Fibroblast of upper back skin (primary cell): ENCODE measurements at places on chromosomes 5 and 9.
A peak's percentile ranks its signal among the peaks of the same experiment; 100 is the strongest.

GRCh38 chr5:134821841-134822240, 23.9 kb upstream of the C5orf24 start:
- DNase-seq: no peak

DNA sequence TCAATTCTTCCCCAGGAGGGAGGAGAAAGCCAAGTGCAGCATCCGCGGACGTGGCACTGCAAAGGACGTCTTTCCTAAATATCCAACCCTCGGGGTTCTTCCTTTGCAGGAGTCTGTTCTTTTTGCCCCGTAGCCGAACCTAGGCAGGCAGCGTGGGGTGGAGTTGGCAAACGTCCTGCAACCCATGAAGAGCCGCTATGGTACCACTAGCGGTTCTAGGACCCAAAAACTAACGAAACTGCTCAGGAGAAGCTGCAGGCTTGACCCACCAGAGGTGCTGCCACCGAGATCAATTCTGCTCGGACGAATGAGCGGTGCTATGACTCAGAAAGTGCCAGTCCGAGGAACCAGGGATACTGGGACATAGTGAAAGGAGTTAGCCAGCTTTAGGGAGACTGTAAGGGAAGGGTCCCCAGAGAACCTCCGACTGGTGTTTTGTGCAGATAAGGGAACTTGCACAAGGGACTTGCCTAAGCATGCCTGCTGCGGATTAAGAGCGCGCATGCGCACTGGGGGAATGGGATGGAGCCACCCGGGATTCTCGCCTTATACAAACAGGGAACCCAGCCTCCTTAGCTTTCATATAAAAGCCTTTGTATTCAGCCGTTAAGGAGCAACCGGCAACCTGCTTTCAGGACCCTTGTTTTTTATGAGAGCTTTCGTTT, 32.7 kb downstream of the ANXA2R start:
- peak; percentile 92 for DNase-seq

DNA sequence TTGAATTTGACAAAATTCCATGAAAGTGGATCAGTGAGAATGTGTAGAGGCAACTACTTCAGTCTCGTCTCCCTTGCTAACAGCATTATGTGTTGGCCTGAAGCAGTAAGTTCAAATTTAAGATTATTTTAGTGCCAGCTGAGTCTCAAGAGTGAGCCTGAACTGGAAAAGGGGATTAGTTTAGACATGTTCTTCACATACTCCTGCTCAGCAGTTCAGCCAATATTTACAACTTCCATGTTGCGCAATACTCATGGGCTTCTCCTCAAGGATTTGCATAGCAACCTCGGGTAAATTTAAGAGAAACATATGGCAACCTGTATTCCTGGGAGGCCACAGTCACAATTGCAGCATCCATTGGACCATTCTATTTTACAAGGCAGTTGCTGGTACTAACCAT, 553.8 kb downstream of the PTPRD start:
- DNase-seq: peak; percentile 79

DNA sequence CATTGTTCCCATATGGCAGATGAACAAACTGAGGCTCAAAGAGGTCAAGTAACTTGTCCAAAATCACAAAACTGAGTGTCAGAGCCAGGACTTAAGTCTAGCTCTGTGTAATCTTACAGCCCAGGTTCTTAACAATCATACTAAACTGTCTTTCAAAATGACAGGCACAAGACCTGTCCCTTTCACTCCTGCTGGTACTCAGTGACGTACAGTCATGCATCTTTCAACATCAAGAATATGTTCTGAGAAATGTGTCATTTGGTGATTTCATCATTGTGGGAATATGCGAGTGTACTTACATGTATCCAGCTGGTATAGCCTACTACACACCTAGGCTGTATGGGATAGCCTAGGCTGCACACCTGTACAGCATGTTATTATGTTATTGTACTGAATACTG, 646.8 kb upstream of the WWC1 start:
- peak; percentile 47 for DNase-seq

- DNase-seq: peak; percentile 46
These were observed 135.5 kb downstream of the CCDC192 start for GRCh38 chr5:127838661-127839060.

GRCh38 chr5:80399526-80400239, 8.2 kb upstream of the ZFYVE16 start:
- DNase-seq: peak; percentile 54

DNA sequence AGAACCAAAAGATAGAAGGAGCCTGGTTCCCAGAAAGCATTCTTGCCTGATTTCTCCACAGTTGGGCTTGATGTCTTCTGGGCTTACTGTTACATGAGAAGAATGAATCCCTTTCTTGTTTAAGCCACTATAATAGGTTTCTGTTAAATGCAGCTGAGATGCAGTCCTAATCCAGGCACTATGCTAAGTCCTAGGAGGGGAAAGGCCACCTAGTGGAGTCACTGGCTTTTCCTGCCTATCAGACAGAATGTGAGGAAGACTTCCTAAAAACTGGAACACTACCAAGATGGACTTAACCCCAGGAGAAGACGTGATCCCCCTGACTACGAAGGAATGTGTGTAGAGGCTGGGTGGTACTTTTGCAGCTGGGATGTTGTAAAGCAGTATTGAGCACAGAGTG, 34.3 kb upstream of the FSD1L start:
- DNase-seq: peak; percentile 53

DNA sequence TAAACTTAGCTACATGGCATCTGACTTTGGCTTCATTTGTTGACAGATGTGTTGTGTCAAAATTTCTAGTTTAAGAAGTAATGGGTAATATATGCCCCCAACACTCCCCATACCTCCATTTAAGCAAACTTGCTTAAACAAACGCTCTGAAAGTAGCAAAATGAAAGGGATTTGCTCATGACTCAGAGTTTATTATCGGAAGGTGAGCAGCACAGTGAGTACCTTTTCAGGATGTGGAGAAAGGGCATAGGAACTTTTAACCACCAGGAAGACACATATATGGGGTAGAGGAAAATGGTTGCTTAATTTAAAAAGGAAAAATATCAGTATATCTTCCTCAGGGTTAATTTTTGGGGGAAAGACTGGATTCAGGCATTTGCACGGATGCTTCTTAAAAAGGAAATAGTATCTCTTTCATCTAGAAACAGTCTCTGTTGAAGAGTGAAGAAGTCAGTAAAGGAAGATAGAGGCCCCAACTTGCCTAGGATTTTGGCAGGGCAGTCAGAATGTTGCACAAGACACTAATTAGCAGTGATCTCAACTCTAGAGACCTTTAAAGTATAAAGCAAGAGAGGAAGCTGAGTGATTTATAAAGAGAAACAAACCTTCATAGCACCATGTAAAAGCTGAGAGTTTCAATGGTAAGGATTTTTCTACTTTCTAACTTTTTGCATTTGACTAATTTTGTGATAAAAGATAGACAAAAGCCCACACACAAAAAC, 155.1 kb downstream of the TRIO start:
- peak; percentile 41 for DNase-seq

GRCh38 chr5:1827886-1828397, 26.7 kb downstream of the NDUFS6 start:
- no peak for DNase-seq

DNA sequence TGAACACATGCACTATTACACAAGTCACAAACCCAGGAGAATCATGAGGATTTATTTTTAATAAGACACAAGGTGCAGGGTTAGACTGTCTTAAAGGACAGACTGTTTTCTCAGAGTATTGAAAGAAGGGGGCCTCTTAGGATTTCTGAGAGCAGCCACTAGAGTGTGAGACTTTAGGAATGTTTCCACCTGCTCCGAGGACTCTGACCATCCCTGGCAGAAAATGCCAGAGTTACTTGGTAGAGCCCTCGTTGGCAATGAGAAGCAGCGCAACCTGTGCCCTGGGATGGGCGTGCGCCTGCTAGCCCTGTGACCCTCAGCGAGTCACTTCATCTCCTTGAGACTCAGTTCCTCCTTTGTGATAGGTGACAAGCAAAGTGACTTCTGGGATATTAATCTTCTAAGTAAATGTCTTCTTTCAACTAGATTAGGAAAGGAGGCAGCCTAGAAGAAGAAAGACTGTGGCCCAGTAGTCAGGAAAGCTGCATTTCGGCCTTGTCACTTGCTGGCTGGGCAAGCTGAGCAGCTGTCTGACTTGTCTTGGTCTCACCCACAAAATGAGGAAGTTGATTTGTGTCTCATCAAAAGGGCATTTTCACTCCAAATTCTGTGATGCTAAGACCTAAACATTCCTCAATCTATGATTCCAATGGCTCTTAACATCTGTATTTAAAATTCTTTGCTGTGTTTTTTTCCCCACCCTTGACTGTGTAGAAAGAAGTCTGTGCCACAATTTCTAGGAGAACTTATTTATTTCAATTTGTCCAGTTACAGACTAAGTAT, 60.5 kb downstream of the PTCD2 start:
- no peak for DNase-seq

DNA sequence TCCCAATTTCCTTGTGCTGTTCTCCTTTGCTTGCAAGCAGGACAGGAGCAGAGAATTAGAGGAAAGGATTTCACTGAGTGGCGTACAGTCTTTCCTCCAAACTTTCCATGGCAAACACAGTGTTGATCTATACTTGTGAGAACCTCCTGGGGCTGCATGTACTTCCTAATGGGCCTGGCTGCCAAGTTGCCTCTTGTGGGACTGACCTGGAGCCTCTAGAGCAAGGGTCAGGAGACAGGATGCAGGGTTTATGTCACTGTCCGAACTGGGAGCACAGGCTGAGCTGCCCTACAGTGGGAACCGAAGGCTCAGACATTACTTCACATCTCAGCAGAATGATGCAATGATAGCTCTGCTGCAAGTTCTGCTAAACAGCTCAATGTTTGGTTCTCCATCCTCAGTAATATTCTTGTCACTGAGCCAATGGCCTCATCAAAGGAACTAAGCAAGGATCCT, 102.3 kb downstream of the ENC1 start:
- DNase-seq: peak; percentile 82

- DNase-seq: no peak
These were observed 180.4 kb downstream of the DAB2IP start for GRCh38 chr9:121831869-121832268.

- DNase-seq: no peak
These were observed 301.7 kb upstream of the DAB2 start for GRCh38 chr5:39726467-39726866.

- DNase-seq: peak; percentile 31
These were observed 35.7 kb downstream of the PWWP2A start for GRCh38 chr5:160083501-160083900.

DNA sequence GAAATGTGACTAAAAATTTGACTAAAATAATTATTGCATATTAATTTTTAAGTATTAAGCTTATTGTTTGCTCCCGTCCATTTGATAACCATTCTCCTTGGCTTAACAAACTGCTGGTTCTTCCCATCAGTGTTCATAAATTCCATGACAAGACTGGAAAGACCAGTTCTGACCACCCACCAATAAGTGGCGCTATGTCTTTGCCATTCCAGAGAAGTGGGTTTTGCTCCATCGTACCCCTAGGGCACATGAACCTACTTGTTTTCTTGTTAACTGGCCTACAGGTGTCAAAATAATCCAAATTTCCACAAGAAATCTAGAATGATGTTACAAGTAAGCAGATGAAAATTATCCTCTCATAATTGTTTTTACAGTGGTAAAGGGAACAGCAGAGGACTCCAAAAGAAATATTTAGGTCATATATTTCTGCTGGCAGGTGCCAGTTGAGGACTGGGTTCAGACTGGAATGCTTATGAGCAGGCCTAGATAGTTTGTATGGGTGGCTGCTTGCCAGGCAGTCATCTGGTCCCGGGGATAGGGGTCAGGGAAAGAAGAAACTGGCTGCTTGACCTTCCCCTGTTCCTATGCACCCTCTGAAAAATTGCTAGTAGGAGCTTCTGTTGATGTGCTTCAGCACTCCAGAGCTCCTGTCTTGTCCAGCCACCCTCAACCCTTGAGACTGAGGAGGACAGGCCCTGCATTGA, 283.1 kb upstream of the ADAMTSL1 start:
- no peak for DNase-seq

DNA sequence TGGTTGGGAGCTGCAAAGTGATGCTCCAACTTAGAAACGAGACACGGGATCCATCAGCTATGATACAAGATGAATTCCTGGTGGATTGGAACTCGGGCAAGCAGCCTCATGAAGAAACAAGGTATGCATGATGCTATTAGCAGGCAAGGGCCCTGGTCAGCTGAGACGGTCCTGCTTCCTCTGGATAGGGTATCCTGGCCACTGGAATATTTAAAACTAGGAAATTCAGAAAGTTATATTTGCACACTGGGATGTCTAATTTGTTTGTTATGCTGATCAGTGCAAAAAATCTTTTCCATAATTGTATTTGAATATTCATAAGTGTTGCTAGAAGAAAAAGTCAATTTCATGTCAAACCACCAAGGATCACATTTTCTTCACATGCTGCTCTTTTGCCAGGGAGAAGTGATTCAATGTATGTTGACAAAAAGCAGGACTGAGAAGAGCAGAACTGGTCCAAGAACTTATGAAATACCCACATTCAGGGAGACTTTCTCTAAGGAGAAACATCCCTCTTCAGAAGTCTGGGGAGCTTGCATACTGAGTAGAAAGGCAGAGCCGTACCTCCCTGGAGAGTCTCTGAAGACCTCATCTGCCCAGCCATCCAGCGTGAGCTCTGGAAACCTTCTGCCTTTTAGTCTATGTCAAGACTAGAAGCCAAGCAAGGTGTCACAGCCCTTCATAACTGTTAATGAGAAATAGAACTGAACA, 6.7 kb upstream of the NXNL2 start:
- DNase-seq: no peak

- DNase-seq: no peak
These were observed 24.4 kb downstream of the TMEM245 start for GRCh38 chr9:109095321-109095720.

- DNase-seq: no peak
These were observed 160.9 kb downstream of the FOCAD start for GRCh38 chr9:20844916-20845315.

DNA sequence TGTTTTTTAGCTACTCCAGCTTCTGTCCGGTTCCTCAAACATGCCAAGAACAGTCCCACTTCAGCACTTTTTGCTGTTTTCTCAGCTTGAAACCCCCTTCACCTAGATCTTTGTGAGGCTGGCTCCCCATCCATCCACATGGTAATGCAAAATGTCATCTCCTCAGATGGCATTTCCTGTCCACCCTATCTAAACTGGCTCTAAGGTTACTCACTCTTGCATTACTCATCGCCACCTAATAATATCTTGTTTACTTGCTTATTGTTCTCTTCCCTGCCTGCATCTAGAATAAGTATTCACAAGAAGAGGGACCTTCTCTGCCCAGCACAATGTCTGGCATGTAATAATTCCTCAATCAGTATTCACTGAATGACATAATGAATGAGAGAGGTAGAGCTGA, 220.1 kb downstream of the FAM114A2 start:
- no peak for DNase-seq

GRCh38 chr5:35830587-35830986, 26.1 kb upstream of the IL7R start:
- DNase-seq: no peak

- DNase-seq: no peak
These were observed 49.6 kb upstream of the SMIM32 start for GRCh38 chr5:136242611-136243010.
